ENCODE measurements at places on chromosomes 3 and 15.

GRCh38 chr15:101455291-101456025, 34.0 kb downstream of the PCSK6 start:
- no peak overlapping the region for H3K4me3 ChIP-seq
- H3K27ac ChIP-seq: no peak overlapping the region
- H3K27me3 ChIP-seq: no peaks in the 10 kb centered on the region
- H3K4me1 ChIP-seq: peaks cover 7% of the 10 kb centered on the region

DNA sequence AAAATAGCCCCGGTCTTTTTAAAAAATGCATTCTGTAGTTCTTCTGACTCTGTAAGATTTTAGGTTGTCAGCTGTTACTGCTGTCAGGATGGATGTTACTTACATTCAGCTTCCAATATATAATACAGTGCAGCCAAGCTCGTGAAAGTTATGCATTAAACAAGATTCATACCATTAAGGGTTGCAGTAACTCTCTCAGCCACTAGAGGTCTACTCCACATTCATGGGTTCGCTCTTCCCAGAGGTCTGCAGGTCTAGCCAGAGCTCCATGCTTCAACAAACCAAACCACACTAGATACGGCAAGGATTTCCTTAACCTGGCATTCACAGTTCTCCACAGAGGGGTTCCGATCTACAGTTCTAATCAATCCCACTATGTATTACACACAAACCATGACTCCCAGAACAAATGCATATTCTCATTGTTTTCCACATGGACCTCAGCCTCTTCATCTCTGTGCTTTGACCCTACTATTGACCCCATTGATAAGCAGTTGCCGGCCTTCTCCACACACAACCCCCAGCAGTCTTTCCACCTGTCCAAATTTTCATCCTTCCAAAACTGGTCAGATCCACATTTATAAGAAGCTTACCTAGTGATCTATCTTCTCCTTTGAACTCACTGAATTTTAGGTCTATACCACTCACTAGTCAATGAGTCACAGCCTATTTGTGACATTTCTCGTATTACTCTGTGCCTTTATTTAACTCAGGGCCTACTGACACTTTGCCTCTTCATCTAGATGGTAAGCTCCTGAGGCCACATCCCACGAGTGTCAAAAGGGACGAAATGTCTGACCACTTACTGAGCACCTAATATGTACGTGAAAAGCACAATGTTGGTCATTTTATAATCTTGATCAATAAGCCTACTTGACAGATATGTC, 33.7 kb downstream of the RORA start:
- no peak overlapping the region for H3K4me3 ChIP-seq
- H3K36me3 ChIP-seq: no peaks in the 10 kb centered on the region
- DNase-seq: no peak

DNA sequence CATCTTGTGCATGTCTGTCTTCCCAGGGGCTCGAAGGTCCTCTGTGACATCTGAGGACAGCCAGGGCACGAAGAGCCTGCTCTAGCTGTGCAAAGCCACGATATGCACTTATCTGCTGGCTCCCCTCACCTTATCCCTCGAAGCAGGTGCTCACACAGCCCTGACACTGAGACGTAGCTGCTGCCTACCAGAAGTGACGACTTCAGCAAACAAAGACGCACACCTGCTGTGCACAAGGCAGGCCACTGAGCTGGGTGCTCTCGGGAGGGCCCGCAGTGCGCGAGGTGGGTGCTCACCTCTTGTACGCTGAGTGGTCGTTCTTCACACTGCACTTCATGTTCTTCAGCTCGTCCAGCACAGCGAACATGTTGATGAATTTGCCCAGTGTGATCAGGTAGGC, 37.3 kb downstream of the CYFIP1 start:
- H3K4me1 ChIP-seq: peaks cover 12% of the 10 kb centered on the region
- DNase-seq: no peak
- H3K27ac ChIP-seq: no peak overlapping the region
- no peak overlapping the region for H3K4me3 ChIP-seq
- H3K36me3 ChIP-seq: peaks cover 22% of the 10 kb centered on the region

DNA sequence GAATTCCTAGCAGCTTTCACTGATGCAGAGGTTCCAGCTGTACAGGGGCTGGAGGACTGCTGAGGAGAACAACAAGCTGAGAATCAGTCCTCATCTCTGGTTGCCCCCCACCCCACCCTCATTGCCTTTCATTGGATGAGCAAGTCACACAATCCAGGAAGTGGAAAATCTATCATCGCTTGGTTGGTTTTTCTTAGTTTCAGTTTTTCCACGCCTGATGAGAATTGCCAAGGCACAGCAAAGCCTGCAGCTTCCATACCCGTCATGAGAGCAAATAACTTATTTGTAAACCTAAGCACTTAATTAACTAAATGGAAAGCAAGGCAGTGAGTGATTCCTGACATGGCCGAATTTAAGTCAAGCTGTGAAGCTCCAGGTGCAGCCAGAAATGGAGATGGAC, 21.4 kb upstream of the LIPC start:
- no peak overlapping the region for H3K27ac ChIP-seq
- no peak for DNase-seq
- H3K36me3 ChIP-seq: peaks cover 3% of the 10 kb centered on the region
- no peaks in the 10 kb centered on the region for H3K27me3 ChIP-seq
- peaks cover 5% of the 10 kb centered on the region for H3K4me1 ChIP-seq
- no peak overlapping the region for H3K4me3 ChIP-seq

DNA sequence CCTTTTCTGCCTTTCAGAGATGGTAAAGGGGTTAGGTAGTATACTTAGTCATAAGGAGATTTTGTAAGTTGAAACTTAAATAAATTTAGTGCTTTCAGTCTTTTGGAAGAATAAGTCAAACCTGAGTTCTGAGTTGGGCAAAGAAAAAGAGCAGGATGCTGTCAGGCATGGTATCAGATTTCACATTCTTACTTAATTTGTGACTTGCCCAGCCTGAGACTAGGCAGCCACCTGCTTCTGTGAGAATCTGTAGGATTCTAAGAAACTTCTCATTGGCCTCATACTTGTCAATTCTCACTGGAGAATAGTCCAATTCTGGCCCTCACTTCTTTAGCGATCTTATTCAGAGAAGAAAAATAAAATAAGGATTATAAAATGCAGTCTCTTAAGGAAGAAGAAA, 577.5 kb downstream of the DIPK2A start:
- DNase-seq: no peak
- peak overlapping the region; percentile 94 for H3K27ac ChIP-seq
- no peaks in the 10 kb centered on the region for H3K36me3 ChIP-seq
- peak overlapping the region; percentile 43 for H3K4me3 ChIP-seq

DNA sequence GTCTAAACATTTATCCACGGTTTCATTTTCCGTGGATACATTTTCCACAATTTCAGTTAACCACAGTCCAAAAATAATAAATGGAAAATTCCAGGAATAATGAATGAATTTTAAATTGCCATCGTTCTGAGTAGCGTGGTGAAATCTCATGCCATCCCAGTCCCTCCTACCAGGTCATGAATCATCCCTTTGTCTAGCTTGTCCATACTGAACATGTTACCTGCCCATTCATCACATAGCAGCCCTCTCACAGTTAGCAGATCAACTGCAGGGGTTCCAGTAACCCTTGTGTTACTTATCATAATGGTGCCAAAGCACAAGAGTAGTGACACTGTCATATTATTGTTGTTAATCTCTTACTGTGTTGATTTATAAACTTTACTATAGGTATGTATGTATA, 124.5 kb downstream of the GSK3B start:
- H3K4me1 ChIP-seq: no peaks in the 10 kb centered on the region
- H3K36me3 ChIP-seq: no peaks in the 10 kb centered on the region
- H3K27me3 ChIP-seq: no peaks in the 10 kb centered on the region
- peak overlapping the region; percentile 35 for H3K27ac ChIP-seq
- DNase-seq: no peak
